Trophoblast cell (in vitro differentiated cells and primary cell): ENCODE measurements at places on chromosomes 4 and X.

DNA sequence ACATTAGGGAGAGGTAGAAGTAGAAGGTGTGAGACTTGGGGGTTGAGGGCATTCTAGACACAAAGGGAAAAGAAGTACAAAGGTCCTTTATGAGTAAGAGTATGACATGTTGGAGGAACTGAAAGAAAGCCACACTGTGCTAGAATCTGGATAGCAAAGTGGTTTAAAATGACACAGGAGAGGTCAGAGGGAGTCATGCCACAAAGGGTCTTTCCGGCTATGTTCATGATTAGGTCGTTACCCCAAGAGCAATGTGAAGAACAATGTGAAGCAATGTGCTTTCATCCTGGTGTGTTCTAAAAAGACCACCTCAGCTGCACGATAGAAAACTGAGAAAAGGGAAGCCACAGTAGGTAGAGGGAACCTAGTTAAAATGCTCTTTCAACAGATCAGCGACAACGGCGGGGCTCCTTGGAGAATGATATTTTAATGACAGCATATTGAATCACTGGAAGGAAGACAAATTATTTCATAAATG is 29.2 kb downstream of the SMIM14 start:
- H3K4me3 ChIP-seq, result no peak overlapping the region
- H3K27me3 ChIP-seq, result no peaks in the 10 kb centered on the region
- H3K36me3 ChIP-seq, result no peaks in the 10 kb centered on the region
- no peak overlapping the region for H3K27ac ChIP-seq
- DNase-seq, result no peak
- no peaks in the 10 kb centered on the region for H3K4me1 ChIP-seq

- no peaks in the 10 kb centered on the region for H3K36me3 ChIP-seq
- H3K27me3 ChIP-seq, result no peaks in the 10 kb centered on the region
- H3K4me3 ChIP-seq, result no peak overlapping the region
- no peaks in the 10 kb centered on the region for H3K4me1 ChIP-seq
- DNase-seq, result no peak
- no peak overlapping the region for H3K27ac ChIP-seq
Observed at GRCh38 chr4:185550933-185551332, 15.6 kb upstream of the PDLIM3 start.

DNA sequence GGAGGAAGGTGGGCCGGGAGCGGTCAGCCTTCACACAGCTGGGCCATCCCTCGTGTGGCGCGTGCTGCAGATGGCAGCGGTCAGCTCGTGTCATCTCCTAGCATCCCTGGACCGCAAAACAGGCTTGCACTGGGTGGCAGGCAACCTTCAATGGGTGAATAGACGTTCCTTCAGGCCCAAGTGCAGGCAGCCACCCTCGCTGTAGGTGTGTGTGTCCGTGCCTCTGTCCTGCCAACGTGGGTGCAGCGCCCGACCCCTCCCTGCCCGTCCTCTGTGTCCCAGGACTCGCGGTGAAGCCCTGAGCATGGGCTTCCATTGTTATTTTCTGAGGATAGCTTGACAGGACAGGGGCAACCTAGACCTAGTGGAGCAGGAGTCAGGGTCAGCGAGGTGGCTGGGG is 79.8 kb upstream of the STOX2 start:
- H3K4me1 ChIP-seq, result peaks cover 3% of the 10 kb centered on the region
- H3K36me3 ChIP-seq, result no peaks in the 10 kb centered on the region
- no peak overlapping the region for H3K4me3 ChIP-seq
- H3K27ac ChIP-seq, result no peak overlapping the region
- H3K27me3 ChIP-seq, result no peaks in the 10 kb centered on the region

DNA sequence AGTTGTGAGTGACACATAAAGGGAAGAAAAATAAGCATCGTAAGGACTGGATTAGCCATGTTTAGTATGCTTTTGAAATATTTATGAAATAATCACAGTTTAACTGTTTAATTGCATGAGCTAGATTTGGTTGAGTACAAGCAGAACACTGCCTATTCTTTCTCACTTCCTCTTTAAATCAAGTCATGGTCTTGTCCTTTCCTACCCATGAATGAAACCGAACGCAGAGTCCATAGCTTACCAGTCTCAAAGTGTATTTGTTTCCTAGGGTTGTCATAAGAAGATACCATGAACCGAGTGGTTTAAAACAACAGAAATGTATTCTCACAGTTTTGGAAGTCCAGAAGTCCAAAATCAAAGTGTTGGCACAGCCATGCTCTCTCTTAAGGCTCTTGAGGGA is 684.0 kb upstream of the MAGEB2 start:
- no peak overlapping the region for H3K4me3 ChIP-seq
- DNase-seq, result no peak
- H3K27ac ChIP-seq, result no peak overlapping the region
- no peaks in the 10 kb centered on the region for H3K36me3 ChIP-seq
- H3K4me1 ChIP-seq, result no peaks in the 10 kb centered on the region

GRCh38 chr4:6771229-6771671 is 11.3 kb upstream of the KIAA0232 start:
- H3K4me1 ChIP-seq, result peaks cover 17% of the 10 kb centered on the region
- no peaks in the 10 kb centered on the region for H3K36me3 ChIP-seq
- H3K27me3 ChIP-seq, result no peaks in the 10 kb centered on the region
- no peak overlapping the region for H3K27ac ChIP-seq

DNA sequence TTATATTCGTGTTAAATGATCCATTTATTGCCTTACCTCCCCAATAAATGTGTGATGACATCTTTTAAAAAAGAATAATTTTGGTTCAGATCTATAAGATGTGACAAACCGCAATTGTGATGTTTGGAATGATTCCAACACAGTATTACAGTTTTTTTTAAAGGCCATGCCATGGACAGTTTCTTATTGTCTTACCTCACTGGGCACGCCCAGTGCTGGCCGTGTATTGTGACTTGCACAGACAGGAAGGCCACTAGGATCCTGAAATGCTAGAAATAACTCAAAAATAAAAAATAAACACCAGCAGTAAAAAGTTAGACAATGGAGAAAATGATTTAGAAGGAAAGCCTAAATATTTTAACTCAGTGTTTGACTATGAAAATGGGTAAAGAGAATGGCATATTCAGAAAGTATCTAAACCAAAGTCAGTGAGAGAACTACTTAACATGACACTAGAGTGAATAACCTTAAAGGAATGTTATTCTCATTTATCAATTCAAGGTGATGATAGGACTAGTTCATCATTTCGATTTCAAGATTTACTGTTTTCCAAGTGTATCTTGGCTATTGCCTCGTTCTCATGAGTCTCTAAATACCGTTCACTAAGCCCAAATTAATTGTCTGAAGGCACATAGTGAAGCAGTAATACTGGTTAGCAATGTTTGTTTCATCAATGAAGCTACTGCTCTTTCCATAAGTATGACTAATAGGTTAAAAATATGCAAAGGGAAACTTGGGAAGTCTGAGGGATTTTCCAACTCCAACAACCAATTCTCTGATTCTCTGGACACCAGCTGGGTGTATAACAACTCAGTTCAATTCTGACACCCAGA is 46.1 kb upstream of the VEGFC start:
- no peaks in the 10 kb centered on the region for H3K27me3 ChIP-seq
- DNase-seq, result no peak
- H3K27ac ChIP-seq, result no peak overlapping the region
- no peak overlapping the region for H3K4me3 ChIP-seq
- no peaks in the 10 kb centered on the region for H3K36me3 ChIP-seq

GRCh38 chr4:6264225-6264540 is 5.5 kb upstream of the WFS1 start:
- H3K27me3 ChIP-seq, result no peaks in the 10 kb centered on the region
- H3K36me3 ChIP-seq, result no peaks in the 10 kb centered on the region
- DNase-seq, result peak; percentile 26
- no peak overlapping the region for H3K4me3 ChIP-seq

- H3K36me3 ChIP-seq, result no peaks in the 10 kb centered on the region
- no peak overlapping the region for H3K27ac ChIP-seq
- H3K4me1 ChIP-seq, result no peaks in the 10 kb centered on the region
- H3K4me3 ChIP-seq, result no peak overlapping the region
Observed at GRCh38 chr4:1122505-1122904, 9.1 kb upstream of the RNF212 start.

DNA sequence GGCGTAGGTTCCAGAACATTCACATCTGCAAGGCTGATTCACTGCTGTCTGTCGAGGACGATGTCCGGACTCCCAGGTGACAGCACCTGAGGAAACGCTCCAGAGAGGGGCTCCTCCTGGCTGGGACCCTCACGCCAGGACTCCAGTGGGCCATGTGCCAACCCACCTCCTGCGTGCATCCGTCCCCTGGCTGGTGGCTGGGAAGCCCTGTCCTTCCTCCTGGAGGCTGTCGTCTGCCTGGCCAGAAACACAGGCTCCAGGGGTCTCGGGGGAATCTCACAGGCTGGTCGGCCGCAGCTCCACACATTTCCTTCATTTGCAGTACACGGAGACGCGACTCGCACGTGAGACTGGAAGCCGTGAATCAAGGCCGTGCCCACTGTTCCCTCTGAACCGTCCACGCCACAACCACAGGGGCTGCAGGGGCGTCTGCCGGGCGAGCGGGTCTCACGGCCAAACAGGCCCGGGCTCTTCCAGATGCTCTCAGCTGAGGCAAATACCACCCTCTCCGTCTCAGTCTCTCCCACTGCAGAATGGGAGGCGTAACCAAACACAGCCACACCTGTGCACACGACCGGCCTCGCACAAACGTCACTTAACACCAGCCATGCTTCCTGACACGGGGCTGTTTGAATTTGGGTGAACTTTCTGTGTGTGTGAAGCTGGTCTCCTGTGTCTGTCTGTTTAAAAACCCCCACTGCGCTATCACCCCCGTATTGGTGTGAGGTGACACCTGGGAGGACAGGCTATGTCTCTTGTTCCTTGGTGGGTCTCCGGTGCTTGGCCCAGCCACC is 38.7 kb upstream of the MXD4 start:
- no peaks in the 10 kb centered on the region for H3K36me3 ChIP-seq
- no peak overlapping the region for H3K4me3 ChIP-seq
- H3K27ac ChIP-seq, result no peak overlapping the region
- no peaks in the 10 kb centered on the region for H3K4me1 ChIP-seq
- DNase-seq, result no peak

GRCh38 chrX:50877310-50877709 is 33.2 kb upstream of the BMP15 start:
- DNase-seq, result peak; percentile 74
- H3K4me3 ChIP-seq, result no peak overlapping the region
- no peaks in the 10 kb centered on the region for H3K27me3 ChIP-seq
- H3K4me1 ChIP-seq, result peaks cover 3% of the 10 kb centered on the region
- no peaks in the 10 kb centered on the region for H3K36me3 ChIP-seq
- peak overlapping the region; percentile 25 for H3K27ac ChIP-seq

DNA sequence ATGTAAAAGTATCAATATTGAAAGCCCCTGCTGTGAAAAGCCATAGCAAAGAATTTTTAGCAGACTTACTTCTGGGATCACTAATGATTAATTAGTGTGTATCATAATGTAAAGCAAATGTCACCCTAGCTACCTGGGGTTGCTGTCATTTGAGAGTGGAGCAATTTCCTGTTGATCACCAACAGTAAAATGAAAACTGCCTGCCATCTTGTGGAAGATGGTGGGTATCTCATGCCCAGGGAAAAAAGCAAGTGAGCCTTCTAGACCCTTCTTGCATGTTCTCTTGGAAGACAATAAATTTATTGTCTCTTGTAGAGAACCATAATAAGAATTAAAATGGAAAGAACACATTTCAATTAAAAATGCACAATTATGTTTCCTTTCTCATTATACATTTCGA is 360.2 kb downstream of the ZIC3 start:
- H3K4me3 ChIP-seq, result no peak overlapping the region
- no peaks in the 10 kb centered on the region for H3K4me1 ChIP-seq
- peak; percentile 1 for DNase-seq
- H3K27me3 ChIP-seq, result no peaks in the 10 kb centered on the region
- no peaks in the 10 kb centered on the region for H3K36me3 ChIP-seq

- no peak overlapping the region for H3K27ac ChIP-seq
- DNase-seq, result no peak
- no peak overlapping the region for H3K4me3 ChIP-seq
- no peaks in the 10 kb centered on the region for H3K36me3 ChIP-seq
Observed at GRCh38 chrX:133649651-133650050, 234.4 kb upstream of the GPC4 start.

DNA sequence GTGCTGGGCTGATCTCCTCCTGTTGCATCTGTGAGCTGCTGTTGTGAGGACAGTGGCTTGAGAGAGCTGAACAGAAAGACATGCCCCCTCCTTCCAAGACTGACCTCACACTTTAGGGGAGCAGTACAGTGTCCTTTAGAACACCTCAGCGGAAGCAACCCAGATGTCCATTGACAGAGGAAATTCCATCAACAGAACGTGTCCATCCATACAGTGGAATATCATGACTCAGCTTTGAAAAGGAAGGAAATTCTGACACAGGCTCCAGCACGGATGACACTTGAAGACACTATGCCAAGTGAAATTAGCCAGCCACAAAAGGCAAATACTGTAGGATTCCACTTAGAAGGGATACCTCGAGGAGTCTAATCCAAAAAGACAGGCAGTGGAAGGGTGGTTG is 103.5 kb downstream of the GPR143 start:
- H3K27ac ChIP-seq, result no peak overlapping the region
- peaks cover 4% of the 10 kb centered on the region for H3K36me3 ChIP-seq
- no peak for DNase-seq
- no peaks in the 10 kb centered on the region for H3K4me1 ChIP-seq
- no peaks in the 10 kb centered on the region for H3K27me3 ChIP-seq

GRCh38 chrX:24259544-24260240 is 54.2 kb downstream of the SUPT20HL2 start:
- peak; percentile 69 for DNase-seq
- H3K27me3 ChIP-seq, result no peaks in the 10 kb centered on the region
- H3K27ac ChIP-seq, result no peak overlapping the region
- H3K36me3 ChIP-seq, result no peaks in the 10 kb centered on the region
- no peak overlapping the region for H3K4me3 ChIP-seq

DNA sequence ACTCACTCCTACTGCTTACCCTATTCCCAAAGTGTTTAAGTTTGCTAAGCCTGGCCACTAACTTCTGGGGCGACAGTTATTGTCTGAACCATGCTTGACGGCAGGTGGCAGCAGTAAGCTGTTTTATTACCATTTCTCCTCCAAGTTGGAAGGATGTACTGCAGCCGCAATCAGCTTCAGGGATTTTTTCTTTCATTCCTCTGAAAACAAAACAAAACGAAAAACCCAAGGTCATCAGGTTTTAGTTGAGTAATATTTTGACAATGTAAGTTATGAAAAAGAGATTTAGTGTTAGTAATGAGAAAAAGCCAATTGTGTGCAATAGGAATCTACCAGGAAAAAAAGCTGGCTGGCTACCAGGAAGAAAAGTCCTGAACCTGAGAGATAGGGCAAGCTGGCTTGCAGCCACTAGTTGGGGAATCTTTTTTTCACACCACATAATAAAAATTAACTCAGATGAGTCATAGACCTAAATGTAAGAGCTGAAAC is 13.2 kb upstream of the RAB9B start:
- no peaks in the 10 kb centered on the region for H3K36me3 ChIP-seq
- peak; percentile 76 for DNase-seq
- H3K27ac ChIP-seq, result no peak overlapping the region
- H3K4me1 ChIP-seq, result no peaks in the 10 kb centered on the region
- no peak overlapping the region for H3K4me3 ChIP-seq

GRCh38 chr4:5881340-5881739 is 11.5 kb downstream of the CRMP1 start:
- H3K36me3 ChIP-seq, result no peaks in the 10 kb centered on the region
- H3K4me3 ChIP-seq, result no peak overlapping the region
- no peak overlapping the region for H3K27ac ChIP-seq
- no peaks in the 10 kb centered on the region for H3K4me1 ChIP-seq

GRCh38 chrX:16466640-16467432 is 183.1 kb upstream of the S100G start:
- H3K4me3 ChIP-seq, result no peak overlapping the region
- peaks cover 3% of the 10 kb centered on the region for H3K4me1 ChIP-seq
- no peak overlapping the region for H3K27ac ChIP-seq
